ENCODE measurements at places on chromosomes 2 and 18.

DNA sequence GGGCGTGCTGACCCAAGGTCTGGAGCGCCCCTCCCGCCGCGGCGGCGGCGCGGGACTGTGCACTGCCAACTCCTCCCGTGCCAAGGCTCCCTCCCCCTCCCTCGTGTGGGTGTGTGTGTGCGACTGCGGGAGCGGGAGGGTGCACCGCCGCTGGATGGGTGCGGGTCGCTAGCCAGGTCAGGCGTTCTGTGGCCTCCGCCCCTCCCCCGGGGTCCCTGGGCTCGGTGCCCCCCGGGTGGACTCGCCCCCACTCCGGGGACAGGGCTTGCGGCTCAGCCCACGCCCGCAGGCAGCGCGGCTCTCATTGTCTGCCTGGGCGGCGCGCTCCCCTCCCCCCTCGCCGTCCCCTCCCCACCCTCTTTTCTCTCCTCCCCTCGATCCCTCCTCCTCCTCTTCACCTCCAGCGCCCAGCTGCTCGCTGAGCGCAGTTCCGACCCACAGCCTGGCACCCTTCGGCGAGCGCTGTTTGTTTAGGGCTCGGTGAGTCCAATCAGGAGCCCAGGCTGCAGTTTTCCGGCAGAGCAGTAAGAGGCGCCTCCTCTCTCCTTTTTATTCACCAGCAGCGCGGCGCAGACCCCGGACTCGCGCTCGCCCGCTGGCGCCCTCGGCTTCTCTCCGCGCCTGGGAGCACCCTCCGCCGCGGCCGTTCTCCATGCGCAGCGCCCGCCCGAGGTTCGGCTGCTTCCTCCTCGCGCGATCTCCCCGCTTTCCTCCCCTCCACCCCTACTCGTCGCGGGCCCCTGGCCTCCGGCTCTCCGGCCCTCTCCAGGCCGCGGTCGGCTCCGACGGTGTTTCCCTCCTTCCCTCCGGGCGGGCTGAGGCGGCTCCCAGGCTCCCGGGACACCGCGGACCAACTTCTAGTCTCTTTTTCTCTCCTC lies at the start of gene GATA6:
Gene GATA6, plus strand, starts transcription at position 579 of the 878 bp plus-strand sequence. CDS start 1,556 bp downstream, outside the sequence.
- peak; percentile 60 for DNase-seq

GRCh38 chr18:26637324-26637723 lies 89.0 kb upstream of the KCTD1 start:
- no peak for DNase-seq

- no peak for DNase-seq
Observed at GRCh38 chr2:169509298-169509885, at the start of gene KLHL41. TSS of gene KLHL41 (plus strand) at chr2:169509702. CDS start at chr2:169509779, 77 bp downstream.

- DNase-seq, result no peak
Observed at GRCh38 chr2:65997961-65998360, 437.0 kb upstream of the MEIS1 start.

GRCh38 chr2:12050396-12050795 lies 304.0 kb downstream of the LPIN1 start:
- no peak for DNase-seq

DNA sequence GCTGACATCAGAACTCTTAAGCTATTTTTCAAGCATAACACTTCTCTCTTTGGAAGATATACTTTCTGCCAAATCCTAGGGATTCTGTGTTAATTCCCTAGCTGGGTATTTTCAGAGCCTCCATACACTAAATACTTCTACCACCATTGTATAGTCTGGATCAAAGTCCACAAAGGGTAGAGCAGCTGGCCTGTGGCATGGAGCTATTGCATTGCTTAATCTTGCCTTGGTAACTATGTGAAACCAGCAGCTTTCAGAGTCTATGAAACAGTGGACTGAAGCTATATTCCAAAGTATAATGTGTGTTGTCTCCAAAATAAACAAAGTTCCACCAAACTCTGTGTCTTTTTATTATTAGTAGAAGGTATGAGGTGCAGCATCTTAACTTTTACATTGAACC lies 296.9 kb upstream of the CDH19 start:
- DNase-seq, result no peak

DNA sequence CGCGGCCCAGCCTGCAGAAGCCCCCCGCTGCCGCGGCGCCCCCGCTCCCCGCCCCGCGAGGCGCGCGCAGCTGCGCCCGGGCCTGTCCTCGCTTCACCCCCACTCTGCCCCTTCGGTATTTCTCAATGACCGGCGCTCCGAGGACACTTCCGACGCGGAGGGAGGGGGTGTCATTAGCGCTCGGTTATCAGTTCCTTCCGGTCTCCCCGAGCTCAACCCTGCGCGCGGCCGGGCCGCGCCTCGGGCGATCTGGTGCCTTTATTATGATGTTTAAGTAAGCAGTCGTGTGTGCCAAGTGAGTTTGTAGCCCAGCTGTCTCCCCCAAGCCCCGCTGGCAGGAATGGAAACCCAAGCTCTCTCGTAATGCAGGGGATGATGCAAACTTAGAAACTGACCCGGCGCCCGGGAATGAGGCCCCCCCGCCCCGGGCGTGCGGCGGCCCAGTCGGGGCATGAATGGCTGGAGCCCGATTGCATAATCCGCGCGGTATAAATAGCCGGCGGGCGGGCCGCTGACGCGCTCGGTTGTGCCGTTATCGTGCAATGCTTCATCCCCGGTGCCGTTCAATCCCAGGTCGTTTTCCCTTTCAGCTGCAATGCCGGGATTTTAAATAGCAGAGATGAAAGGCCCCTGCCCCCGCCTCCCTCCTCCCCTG lies 3.9 kb upstream of the SPRED2 start:
- DNase-seq, result peak; percentile 36

- no peak for DNase-seq
Observed at GRCh38 chr2:173075056-173075780, 428 bp upstream of the MAP3K20 start.

DNA sequence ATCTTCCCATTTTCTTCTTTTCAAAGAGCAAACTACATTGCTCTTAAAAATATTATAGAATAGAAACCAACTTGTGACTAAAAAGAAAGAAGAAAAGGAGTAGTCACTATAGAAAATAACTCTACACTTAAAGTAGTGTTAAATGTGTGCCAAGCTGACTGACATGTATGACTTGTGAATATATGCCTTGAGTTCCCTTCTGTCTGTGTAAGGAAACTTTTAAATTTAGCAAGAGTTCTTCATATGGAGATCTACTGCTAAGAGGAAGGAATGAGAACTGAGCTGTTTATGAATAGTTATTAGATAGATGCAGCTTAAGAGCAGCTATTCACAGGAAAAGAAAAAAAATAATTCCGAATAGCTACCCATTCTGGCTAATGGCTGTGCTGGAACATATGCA lies 1221.7 kb upstream of the ZEB2 start:
- DNase-seq, result no peak

DNA sequence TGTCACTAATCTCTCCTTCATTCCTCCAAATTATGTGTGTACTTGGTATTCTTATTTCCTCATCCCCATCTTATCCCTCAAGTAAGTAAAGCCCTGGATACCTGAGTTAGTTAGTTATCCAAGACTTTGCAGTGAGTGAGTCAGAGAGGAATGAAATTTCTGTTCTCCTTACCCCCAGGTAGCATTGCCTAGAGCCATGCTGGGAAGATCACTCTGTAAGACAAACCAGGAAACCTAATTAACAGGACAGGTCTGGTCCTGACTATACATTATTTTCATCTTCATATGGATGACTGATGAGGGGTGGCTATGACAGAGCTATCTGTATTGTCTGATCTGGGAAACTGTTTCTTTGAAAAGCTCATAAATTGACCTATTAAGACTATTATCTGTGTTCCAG lies 55.0 kb upstream of the ITGA6 start:
- DNase-seq, result no peak

DNA sequence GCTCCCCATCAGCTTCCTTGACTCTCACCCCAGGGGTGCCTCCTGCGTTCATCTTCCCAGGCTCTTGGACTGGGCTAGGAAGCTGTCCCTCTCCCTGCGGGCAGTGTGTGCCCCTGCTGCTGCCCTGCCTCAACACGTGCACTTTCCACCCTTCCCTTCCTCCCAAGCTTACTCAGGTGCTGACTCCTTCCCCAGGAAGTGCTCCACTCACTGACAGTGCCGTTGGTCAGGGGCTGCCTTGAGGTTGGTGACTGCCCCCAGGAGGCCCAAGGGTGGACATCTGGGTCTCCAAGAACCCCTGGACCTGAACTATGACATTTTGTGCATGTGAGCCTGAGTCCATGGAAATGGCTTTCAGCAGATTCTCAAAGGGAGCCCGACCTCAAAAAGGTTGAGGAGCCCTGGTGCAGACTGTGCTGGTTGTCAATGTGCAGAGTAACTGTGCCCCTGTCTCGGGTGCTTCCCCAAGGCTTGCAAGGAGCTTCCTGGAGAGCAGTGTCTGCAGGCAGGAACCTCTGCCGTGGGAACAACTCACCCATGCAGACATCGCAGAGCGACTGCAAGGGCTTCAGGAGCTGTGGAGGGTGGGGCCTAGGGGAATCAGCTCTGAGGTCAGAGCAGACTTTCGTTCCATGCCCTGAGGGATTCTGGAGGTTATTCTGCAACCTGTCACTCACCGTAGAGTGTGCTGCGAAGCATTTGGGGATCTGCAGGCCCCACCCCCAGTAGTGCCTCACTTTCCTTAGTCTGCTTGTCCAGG lies 116.5 kb upstream of the MCFD2 start:
- no peak for DNase-seq

GRCh38 chr18:68623342-68623741 lies 91.6 kb downstream of the TMX3 start:
- DNase-seq, result peak; percentile 31

DNA sequence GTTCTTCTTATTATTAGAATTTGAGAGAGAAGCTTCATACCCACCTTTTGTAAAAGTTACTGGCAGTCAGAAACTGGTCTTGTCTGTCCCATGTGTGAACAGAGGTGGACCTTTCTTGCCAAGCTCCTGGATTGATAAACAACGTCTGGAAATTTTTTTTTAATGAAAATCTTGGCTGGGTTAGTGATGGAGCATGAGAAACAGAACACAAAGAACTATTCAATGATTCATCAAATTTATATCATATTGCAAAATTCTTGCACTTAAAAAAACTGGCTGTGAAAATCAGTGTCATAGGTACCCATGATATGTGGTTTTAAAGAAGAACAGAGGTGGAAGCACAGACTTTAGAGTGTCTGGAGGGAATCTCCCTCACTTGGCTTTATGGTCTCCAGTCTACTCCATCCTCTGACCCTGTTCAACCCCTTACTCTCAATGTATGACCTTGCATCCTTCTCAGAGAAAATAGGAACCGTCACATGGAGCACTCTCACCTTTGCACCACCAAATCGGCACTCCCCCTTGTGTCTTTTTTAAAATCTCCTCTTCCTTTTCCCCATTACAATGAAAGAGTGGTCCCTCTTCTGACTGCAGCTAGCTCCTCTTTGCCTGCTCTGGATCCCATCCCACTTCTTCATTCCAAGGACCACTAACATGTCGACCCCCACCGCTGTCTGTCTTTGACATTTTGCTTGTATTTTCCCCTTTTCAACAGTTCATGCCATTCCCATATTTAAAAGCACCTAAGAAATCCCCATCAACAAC lies 58.2 kb downstream of the COPS8 start:
- no peak for DNase-seq

DNA sequence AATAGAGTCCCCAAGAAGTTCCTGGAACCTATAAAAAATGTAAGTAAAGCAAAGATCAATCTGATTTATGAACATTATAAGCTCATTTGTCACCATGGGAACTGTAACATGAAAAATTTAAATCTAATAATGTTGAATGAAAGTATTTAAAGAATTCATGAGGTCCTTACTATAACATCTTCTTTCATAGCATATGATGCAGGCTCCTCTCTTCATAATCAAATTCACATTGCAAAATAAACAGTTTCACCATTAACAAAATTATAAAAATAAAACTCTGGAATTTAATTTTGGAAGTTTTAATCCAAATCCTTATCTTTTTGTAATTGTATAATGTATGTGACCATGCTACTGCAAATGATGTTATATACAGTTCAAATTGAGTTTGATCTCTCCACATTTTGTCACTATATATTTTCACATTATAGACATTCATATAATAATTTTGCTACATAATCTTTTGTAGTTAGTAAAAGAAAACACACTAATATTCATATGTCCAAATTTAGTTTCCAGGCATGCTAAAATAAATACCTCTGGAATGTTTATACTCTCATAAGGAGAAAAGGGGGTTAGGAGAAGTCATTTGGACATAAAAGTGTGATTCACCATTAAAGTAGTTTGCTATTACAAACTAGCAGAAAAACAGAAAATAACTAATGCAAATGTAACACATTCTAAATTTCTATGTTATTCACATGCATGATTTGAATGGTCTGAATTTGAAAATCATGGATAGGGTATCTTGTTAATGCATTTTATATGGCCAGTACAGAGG lies 954.1 kb downstream of the DSC3 start:
- no peak for DNase-seq

DNA sequence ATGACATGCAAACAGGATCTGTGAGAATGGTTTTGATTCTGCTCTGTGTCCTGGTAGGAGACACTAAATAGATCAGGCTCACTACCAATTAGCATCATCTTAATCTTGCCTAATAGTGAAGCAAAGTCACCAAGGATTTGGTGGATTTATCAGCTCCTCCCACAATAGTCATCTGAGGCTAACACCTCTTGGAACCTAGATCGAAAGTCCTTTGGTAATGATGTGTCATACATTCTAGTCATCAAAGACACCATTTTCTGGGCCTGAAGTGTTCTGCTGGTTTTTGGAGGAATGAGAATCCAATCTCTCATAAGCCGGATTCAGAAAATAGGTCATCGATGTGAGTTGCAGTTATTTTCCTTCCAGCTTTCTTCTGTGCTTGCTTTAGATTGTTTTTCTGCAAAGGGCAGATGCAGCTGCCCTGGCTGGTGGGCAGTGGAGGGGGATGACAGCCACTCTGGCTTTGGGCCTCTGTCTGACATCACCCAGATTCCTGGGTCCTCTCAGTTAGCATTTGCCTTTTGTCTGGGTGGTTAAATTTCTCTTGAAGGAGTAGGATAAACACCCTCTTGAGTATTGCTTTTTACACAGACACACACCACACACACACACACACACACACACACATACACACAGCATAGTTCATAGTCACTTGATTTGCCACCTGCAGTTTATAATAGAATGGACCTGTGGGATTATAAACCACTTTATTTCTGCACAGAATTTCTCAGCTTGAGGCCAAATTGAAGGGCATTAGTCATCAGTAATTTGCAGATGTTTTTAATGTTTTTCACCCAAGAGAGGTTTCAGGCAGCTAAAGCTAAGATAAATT lies at the start of gene MYO3B:
Gene MYO3B, plus strand, starts transcription at position 198 of the 832 bp plus-strand sequence. Its CDS starts 141 bp downstream, at position 339.
- DNase-seq, result no peak

DNA sequence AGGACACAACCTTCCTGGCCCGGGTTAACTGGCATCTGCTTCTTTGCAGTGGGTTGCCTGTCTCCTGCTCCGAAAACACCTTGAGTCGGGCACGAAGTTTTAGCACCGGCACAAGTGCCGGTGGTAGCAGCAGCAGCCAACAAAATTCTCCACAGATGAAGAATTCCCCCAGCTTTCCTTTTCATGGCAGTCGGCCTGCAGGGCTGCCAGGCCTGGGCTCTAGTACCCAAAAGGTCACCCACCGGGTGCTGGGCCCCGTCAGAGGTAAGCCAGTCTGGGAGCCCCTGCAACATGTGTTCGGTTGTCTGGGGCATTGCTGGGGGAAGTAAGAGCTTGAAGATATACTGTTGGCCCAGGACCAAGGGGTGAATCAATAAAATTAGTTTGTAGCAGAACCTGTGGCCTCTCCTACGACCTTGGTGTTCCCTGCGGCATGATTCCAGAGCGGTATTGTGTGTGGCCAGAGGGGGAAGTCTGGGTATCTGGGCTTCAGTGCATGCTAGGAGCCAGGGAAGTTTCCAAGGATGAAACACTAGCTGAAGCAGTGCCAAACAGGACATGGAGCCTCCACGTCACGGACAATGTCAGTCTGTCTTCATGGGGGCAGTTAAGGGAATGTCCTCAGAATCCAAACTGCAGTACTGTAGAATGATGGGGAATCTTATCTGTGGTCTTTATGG lies 7.8 kb downstream of the AGBL5 start:
- no peak for DNase-seq

GRCh38 chr2:227320305-227321094 lies 4.6 kb upstream of the MFF start:
- no peak for DNase-seq
